ENCODE measurements at places on chromosomes 7 and 10.

DNA sequence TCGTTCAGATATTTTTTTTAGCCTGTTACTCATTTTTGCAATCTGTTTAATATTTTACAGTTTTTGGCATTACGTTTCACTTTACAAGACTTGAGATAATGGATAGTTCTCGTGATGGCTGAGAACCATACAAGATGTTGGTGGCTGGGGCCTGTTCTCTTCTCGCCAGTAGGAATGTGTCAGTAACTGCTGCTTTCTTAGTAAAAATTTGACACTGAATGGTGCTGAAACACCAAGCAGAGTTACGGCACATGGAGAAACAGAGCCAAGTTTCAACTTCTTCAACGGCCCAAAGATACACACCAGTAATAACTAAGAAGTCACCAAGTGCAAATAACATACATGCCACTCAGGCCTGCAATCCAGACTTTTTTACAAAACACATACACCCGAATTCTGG is 130.4 kb downstream of the NRP1 start:
- DNase-seq: no peak

DNA sequence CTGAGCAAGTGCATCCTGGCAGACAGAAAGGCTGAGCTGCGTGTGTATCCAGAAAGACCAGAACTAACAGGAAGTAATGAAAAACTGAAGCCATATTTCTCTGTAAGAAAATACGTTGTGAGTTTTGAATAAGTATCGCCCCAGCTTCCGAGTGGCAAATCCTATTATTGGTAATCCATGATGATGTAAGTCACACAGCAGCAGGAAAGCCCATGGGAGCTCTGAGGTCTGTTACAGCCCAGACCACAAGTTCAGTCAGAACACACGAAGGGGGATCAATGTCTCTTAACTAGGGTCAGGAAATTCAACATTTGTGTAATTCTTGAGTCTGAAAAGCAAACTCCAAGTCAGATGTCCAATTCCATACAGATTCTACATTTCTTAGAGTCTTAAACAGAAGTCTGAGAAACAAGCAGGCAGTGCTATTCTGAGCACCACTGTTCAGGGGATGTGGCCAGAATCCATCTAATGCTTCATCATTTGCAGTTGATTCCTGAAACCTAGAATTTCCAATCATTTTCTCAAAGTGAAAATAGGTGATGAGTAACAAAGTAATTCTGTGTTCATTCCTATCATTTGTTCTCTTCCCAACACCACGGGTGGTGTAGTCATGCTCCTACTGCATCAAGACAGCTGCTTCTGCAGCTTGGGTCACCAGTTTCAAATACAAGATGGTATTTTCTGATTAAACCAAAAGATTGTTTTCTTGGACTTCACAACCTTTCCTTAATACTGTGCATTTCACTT is at the start of gene LRIT2:
Gene LRIT2, minus strand, starts transcription at position 118 of the 747 bp plus-strand sequence. Its CDS starts 24 bp downstream, at position 94.
- DNase-seq: no peak

DNA sequence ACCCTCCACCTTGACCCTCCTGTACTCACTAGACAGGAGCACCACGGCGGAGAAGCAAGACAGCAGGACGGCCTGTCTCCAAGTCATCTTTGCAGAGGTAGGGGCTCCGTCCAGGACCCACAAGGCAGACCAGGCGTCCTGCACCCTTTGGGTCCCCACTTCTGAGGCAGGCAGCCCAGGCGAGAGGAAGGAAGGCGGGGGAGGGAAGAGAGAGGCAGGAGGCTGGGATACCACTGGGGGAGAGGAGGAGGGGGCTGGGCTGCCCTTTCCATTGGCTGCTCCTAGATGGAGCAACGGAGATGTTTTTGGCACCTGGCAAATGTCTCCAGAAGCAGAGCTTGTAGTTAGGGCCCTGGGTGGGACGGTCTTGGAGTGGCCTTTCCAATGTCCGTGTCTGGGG is at the start of gene UCMA:
Gene UCMA, minus strand, starts transcription at position 203 of the 400 bp plus-strand sequence. Its CDS starts 116 bp downstream, at position 87.
- DNase-seq: no peak

GRCh38 chr7:127652333-127653248 is 597 bp downstream of the SND1 start:
- no peak for DNase-seq

GRCh38 chr10:28668363-28669226 is 8.7 kb upstream of the BAMBI start:
- peak; percentile 72 for DNase-seq

GRCh38 chr10:66684581-66684980 is 241.3 kb upstream of the LRRTM3 start:
- DNase-seq: no peak

GRCh38 chr10:116636976-116637375 is 16.2 kb downstream of the PNLIPRP2 start:
- no peak for DNase-seq

DNA sequence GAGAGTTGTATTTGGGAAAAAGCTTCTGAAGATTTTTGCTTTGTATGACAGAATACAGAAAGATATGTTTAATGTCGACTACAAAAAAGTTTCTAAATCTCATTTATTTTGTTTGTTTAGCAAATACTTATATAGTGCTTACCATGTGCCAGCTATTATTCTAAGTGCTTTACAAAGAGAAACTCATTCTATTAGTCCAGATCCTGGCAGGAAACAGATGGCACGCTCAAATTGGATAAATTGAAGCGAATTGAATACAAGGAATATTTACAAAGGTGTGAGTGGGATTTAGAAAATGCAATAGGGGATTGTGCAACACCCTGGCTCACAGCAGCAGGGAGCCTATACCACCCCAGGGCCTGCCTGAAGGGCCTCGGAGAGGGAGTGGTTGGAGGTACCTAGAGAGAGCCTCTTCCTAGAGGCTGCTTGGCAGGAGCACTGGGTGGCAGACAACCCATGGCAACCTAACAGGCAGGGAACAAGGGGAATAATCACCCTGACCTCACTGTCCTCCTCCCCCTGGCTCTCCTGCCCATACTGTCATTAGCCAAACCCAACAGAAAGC is 27.6 kb upstream of the FAM204A start:
- DNase-seq: no peak

DNA sequence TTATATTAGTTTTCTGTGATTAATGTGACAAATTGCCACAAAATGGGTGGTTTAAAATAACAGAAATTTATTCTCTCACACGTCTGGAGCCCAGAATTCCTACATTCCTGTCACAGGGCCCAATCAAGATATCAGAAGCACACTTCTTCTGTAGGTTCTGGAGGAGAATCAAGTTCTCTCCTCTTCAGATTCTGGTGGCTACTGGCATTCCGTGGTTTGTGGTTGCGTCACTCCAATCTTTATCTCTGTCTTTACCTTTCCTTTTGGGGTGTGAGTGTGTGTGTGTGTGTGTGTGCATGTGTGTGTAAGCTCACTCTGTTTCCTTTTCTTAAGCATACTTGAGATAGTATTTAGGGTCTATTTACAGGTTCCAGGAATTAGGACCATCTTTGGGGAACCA is 115.5 kb upstream of the DKK1 start:
- DNase-seq: no peak

GRCh38 chr10:47335906-47336305 is 12.3 kb upstream of the RBP3 start:
- peak; percentile 30 for DNase-seq

DNA sequence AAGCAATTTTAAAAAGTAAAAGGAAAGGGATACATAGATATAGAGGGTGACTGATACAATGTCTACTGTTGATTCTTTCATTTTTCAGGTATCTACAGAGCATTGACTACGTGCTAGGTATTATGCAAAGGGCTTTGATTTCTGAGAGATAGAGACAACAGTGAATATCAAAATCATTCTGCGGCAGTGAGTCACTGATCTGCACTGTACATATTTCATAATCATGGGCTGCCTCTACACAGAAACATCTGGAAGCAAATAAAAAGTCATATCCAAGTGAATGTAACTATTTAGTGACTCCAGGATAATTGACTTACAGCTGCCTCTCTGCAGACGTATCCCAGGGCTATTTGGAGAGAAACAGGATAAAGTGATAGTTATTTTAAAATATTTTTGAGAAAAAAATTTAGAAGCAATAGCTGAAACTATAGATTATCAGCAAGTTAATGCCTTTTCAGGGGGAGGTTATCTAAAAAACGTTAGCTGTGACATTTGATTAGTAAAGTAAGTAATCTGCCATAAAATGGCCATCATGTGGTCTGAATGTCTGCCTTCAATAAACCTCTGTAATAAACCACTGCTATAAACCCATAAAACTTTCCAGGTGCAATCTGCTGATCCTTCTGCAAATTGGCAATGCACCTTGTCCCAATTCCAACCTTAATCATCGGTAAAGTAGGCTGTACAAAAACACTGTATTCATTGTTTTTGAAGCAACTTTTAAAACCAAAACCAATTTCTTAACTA is 43.7 kb downstream of the CPXM2 start:
- no peak for DNase-seq

- no peak for DNase-seq
Measured at GRCh38 chr7:13904007-13904406, 85.5 kb downstream of the ETV1 start.

- DNase-seq: no peak
Measured at GRCh38 chr7:155694851-155695250, 50.4 kb downstream of the RBM33 start.

DNA sequence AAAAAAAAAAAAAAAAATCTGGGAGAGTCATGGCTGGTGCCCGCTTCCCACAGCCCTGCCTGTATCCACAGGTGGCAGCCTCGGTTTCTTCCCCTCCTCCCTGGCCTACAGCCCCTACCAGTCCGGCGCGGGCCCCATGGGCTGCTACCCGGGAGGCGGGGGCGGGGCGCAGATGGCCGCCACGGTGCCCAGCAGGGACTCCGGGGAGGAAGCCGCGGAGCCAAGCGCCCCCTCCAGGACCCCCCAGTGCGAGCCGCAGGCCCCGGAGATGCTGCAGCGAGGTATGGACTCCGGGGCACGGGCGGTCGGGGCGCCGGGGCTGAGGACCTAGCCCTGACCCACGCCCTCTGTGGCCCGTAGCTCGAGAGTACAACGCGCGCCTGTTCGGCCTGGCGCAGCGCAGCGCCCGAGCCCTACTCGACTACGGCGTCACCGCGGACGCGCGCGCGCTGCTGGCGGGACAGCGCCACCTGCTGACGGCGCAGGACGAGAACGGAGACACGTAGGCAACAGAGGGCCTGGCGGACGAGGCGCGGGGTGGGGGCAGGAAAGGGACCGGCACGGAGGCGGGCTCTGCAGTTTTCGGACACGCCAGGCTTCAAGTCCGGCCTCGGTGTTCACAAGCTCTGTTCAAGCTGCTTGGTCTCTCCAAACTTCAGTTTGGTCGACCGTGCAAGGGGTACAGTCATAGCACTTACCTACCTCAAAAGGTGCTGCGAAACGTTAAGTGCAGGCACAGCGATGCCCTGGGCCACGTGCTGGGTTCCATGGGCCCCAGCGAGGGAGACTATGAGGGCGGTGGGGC is 3.9 kb downstream of the NFKB2 start:
- peak; percentile 95 for DNase-seq

DNA sequence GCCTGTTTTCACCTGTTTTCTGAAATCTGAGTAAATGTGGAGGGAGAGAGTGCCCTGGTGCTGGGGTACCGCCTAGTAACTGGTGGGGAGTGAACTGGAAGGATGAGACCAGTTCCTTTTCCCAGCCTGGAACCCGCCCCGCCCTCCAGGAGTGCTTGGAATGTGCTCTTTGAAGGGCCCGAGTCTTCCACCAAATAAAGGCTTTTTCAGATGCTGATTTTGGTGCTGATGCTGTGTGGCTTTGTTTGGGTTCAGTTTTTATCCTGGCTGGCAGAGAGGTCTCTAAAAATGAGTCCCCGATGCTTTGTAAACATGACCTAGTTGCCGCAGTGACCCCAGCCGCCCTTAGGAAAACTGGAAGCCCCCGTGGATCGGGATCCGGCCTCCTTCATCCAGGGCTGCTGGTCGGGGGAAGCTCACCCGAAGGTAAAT is 25.9 kb downstream of the FOXK1 start:
- no peak for DNase-seq

GRCh38 chr10:62011558-62011957 is 110.1 kb downstream of the ARID5B start:
- no peak for DNase-seq

- no peak for DNase-seq
Measured at GRCh38 chr7:41287559-41288335, 415.1 kb downstream of the INHBA start.

DNA sequence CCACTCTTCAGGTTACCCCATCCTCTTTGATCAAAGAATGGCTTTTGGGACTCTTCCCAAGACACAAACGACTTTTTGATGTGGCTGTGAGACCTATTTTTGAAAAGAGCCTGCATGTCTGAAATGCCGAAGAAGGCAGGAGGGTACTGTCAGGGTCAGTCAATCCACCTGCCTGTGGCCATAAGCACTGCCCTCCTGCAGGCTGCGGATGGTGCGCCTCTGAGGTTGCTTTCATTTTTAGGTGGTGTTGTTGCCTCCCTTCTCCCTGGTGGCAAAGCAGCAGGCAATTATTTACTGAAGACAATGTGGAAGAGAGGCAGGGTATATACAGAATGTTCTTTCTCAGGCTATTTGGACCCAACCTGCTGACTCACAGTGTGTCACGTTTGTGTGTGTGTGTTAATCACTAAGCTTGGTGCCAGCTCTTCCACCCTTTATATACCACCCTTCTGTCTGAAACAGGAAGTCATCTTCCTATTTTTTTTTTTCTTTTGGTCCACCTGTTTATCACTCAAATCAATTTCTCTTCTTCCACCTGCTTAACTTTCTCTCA is 1421.2 kb upstream of the CELF2 start:
- no peak for DNase-seq

- no peak for DNase-seq
Measured at GRCh38 chr7:79141252-79141651, 312.2 kb downstream of the MAGI2 start.

DNA sequence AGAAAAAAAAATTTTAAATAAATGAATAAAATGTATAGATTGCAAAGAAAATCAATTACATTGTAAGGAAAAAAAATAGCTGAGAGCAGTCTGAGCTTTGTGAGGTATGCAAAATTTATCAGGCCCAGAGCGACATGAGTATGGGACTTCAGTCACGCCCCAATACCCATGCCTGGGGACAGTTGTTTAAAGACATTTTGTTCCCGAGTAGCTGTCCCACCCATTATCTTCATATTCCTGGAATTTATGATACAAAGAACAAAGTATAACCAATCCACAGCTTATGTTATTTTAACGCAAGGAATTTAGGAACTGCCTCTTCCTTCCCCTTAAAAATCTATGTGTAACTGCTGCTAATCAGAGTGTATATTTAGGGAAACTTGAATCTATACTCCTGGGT is 1.6 kb upstream of the PON2 start:
- no peak for DNase-seq

- DNase-seq: no peak
Measured at GRCh38 chr10:129642427-129642826, 175.4 kb downstream of the MGMT start.

GRCh38 chr10:108598831-108599230 is 1324.5 kb downstream of the XPNPEP1 start:
- no peak for DNase-seq

DNA sequence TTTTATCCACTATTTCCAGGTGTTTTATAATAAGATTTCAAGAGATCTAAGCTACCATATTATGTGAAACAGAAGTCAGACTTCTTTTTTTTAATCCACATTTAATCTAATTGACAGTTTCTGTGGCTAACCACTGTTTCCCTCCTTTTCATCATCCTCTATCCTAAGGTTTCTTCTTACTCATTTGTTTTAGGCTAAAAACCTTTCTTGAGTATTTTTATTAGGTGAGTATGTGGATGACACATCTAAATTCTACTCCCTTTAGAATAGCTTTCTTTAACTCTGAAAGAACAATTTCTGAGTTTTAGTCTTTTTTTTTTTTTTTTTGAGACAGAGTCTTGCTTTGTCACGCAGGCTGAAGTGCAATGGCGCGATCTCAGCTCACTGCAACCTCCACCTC is 62.7 kb downstream of the NPY start:
- DNase-seq: no peak
